ENCODE measurements at places on chromosomes 2 and 18.

DNA sequence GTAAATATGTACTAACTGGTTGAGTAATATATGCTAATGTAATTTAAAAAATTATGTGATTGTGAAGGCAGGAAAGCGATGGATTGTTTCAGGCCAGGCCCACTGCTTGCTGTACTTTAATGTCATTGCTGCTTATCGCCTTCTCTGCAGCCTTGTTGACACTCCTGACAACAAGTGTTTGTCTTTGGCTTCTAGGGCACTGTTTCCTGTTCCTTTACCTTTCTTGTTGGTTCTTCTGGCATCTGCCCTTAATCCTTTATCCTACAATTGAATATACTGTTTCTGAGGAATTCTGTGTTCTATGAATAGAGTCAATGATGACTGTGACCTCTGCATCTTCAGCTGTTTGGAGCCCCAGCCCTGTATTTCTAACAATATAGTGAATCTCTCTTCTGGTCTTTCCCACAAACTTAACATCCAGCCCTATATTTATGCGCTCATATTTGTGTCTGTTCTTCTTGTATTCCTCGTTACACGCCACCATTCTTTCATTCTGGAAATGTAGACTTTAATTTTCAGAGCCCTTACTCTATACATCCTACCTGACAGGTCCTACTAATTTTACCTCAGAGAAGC lies 17.6 kb downstream of the ACSL3 start:
- DNase-seq: no peak

DNA sequence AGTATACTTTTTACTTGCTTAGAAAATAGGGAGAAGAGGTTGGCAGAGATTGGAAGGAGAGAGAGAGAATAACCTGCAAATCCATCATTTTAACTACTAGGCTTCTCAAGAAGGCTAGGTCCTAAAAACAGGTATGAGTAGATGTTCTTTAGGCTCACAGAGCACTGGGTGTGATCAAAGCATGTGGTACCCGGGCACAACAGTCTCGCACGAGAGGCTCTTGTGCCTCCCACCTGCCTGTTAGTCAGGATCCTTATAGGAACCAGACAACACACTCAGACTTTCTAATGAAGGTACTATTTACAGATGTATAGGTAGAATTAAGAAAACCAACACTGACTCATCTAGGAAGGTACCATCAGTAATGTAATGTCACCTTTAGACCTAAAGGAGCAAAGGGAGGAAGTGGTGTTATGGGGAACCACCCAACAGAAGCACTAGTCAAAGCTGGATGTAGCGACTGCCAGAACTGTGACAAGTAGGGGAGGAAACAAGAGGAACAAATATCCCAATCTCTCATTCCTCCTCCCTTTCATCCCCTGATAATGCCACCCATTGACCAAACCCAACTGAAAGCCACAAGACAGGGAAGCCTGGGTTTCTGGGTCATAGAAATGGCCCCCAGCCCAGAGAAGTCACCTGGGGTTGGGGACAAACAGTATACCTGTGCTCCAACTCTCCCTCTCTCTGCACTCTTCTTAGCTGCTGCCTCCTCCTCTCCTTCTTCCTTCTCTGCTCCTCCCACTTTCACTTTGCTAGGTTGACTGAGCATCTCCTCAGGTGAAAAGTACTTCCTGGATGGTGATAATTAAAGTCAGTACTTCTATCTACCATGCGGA lies 16.0 kb upstream of the MARCHF4 start:
- DNase-seq: no peak

DNA sequence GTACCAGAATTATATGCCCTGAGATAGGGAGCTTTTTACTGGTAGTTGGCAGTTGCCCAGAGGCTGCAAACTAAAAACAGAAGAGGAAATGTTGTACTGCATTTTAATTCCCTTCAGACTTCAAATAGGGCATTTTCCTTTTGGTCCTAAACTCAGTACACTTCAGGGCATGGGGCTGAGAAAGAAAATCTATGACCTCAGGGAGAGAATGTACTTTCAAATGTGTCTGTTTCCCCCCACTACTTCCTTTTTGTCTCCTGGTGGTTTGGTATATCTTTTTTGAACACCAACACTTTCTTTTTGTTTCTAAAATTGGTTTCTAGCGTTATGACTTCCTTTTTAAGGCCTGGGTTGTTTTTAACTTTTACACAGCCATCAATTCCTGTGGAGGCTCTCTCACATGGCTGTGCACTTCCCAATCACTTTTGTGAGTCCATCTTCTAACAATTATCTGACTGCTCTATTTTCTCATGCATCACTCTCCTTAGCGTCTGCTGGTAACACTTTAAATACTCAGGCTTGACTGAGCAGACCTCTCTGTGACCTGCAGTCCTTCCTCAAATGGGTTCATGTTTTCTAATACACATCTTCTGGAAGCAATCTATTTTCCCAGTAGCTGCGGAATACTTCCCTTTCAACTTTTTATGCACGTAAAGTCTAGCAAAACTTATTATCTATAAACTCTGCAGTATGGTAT lies 596.0 kb downstream of the LRP1B start:
- DNase-seq: no peak

DNA sequence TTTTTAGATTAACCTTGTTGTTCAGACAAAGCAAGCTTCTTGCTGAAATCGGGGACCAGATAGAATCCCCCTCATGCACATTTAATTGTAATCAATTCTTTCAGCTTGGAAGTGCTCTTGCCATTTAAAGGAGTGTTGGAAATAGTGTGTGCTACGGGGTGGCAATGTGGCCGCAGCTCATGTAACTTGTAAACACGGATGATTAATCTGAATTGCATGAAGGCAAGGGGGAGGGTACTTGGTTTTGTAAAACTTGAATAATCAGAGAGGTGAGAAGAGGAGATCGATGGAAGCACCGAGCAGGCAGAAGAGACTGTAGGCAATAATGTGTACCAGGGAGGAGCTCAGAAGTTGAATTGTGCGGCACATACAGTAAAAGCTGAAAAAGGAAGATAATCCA lies 273.5 kb downstream of the PTGR3 start:
- no peak for DNase-seq

GRCh38 chr2:130972410-130972809 lies 120.8 kb downstream of the FAM168B start:
- DNase-seq: no peak

DNA sequence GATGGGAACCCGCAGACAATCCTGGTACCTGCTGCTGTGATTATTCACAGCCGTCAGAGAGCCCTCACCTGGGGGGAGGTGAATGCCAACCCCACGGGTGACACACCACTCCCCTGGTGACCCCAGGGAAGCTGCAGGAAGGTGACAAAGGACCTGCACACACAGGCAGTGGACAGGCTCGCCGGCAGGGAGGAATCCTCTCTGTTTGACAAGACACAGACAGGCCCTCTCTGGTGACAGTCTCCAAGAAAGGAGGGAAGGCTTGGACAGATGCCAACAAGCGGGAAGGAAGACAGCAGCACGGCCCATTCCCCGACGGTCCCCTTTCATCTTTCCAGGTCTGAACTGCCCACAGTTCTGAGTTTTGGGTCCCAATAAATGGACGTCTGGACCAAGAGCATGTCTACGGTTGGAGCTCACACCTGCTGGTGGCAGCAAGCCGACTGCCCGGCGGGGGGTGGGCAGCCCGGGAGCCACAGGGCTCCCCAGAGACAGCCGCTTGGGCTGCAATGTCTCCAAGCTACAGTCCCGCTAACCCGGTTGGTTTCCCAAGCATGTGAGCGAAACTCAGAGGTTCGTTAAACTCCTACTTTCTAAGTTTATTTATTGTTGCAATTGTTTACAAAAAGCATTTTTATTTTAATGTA lies 31.8 kb downstream of the HDAC4 start:
- no peak for DNase-seq

- DNase-seq: no peak
Observed at GRCh38 chr2:180003073-180003472, 4.0 kb downstream of the CWC22 start.

DNA sequence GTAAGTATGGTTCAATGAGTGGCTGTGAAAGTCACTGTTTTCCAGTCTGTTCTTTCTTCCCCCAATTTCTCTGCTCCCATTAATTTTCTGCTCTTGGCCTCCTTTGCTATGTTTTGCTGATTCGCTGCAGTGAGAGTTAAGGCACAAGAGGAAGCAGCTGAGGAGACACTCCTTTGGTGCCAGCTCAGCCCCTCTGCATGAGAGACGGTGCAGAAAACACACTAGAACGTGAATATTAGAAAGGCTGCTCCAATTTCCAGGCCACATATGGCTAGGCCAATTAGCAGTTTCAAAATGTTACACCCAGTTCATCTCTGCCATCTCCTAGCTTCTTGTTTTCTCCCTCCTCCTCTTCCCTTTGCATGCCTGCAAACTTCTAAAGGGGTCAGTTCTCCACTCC lies 38.9 kb downstream of the AKAIN1 start:
- no peak for DNase-seq

DNA sequence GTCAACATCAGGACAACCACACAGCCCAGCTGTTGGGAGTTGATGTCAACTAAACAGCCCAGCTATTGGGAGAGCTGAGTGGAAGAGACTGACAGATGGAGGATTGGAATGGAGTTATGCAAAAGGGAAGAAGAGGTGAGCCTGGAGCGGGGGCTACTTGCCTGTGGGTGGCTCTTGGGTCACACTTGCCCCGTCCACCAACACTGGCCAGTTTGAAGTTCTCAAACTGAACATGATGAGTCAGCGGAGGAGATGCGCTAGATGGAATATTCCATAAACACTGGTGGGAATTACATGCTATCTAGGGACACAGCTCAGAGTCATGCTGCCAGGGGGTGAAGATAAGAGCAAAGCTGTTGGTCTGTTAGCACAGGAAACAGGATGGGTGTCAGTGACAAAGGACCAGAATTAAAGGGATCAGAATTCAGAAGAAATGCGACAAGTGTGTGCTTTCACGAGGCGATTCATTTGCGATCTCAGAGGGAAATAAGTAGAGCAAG lies 33.2 kb upstream of the AGAP1 start:
- no peak for DNase-seq

DNA sequence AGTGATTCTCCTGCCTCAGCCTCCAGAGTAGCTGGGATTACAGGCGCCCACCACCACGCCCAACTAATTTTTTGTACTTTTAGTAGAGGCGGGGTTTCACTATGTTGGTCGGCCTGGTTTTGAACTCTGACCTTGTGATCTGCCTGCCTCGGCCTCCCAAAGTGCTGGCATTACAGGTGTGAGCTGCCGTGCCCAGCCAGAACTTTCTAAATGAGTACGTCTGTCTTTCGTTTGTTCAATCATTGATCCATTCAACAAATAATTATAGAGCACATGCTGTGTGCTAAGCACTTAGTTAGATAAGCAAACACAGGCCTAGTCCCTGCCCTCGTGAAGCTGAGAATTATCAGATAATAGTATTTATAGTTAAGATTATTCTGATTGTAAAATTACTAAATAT lies 56.5 kb downstream of the TTC39C start:
- no peak for DNase-seq

DNA sequence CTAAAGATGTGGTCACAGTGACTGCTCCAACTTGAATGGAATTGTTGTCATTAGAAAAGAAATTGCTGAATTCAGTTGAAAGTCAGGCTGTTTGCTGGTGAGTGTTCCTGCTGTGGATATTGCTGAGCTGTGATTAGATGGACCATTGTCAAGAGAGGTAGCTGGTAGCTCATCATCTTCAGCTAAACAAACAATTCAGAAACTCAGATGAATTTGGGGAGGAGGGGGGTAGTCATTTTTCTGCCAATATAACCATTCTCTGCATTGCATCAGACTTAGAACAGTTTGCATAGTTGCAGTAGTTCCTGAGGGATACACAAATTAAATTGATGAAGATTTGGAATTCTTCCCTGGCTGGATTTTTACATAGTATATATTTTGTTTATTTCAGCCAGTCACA lies 108.3 kb downstream of the MTCL1 start:
- no peak for DNase-seq

- DNase-seq: no peak
Observed at GRCh38 chr2:105287692-105288091, 41.8 kb downstream of the TGFBRAP1 start.

- no peak for DNase-seq
Observed at GRCh38 chr2:20879221-20879620, 56.3 kb upstream of the LDAH start.

DNA sequence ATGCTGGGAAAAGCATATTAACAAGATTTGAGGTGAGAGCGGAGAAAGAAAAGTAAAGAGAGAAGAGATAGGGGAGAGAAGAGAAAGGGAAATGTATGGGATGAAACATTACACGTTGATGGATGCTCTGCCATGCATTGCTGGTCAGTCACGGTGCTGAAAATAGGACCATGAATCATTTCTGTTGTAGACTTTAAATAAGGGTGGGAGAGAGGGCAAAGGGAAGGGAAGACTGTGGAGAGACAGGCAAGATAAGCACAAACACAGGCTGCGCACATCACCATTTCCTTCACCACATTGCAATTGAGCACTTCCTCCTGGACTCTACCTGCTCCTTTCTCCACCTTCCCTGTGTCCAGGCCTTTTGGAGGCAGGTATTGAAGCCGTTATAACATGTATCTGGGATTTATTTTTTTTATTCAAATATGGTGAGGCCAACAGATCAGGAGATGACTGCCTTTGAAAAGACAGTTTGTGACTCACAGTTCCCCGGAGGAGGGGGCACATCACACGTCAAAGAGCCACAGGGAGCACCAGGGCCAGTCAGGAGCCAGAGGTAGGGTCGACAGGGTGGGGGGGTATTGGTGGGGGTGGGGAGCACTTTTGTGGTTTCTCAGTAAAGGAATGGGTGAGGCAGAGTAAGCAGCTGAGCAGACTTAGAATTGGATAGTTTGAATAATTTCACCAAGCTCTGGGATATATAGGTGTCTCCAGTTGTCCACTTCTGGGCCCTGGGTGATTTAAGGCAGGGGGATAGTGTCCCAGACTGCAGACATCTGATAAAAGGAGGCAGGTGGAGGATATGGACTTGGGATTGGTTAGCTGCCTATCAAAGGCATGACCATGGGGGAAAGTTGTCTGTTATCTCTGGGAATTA lies 372.8 kb upstream of the ST6GAL2 start:
- DNase-seq: no peak

DNA sequence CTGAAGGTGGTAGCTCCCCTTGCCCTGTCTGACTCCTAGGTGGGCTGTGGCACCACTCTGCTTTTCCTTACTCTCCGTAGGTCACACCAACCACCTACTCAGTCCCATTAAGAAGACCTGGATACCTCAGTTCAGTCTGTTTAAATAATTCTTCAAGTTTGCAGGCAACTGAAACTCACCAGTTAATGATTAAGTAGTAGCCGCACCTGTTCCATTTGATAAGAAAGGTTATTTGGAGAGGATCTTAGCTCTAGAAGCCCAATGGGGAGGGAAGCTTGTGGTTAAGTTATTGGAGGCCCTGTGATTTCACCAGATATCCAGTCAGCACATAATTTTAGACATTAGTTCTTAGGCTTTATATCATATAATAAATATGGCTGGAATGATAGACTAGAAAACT lies 1193.0 kb downstream of the DPP10 start:
- no peak for DNase-seq

GRCh38 chr2:224586127-224586695 lies 1.0 kb upstream of the CUL3 start:
- DNase-seq: no peak

DNA sequence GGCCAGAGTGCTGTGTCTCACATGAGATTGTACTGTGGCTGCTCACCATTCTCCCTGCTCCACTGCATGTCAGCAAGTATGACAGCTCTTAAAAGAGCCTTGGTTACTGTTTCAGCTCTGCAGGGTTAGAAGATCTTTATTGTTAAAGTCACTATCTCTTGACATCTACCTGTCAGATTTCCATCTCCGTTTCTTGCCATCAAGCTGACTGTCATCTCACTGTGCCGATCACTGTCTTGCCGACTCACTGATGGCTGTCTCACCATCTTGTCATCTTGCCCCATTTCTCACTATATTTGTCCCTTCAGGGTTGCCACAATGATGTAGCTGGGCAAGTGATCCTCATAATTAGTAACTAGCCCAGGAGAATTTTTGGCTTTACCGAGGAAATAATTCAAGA lies 800.9 kb upstream of the CDH7 start:
- DNase-seq: no peak

- DNase-seq: no peak
Observed at GRCh38 chr2:193446967-193447366, 1252.2 kb upstream of the TMEFF2 start.
